ENCODE measurements at places on chromosomes 11 and 22.

GRCh38 chr11:121829159-121829643 lies 286.8 kb downstream of the BLID start:
- DNase-seq: no peak

GRCh38 chr11:32200136-32200847 lies 109.4 kb downstream of the RCN1 start:
- no peak for DNase-seq

GRCh38 chr11:79458709-79459108 lies 17.9 kb upstream of the TENM4 start:
- no peak for DNase-seq

GRCh38 chr22:49533886-49534285 lies 293.8 kb downstream of the BRD1 start:
- DNase-seq: no peak

GRCh38 chr22:46027211-46028105 lies 50.5 kb upstream of the WNT7B start:
- no peak for DNase-seq

DNA sequence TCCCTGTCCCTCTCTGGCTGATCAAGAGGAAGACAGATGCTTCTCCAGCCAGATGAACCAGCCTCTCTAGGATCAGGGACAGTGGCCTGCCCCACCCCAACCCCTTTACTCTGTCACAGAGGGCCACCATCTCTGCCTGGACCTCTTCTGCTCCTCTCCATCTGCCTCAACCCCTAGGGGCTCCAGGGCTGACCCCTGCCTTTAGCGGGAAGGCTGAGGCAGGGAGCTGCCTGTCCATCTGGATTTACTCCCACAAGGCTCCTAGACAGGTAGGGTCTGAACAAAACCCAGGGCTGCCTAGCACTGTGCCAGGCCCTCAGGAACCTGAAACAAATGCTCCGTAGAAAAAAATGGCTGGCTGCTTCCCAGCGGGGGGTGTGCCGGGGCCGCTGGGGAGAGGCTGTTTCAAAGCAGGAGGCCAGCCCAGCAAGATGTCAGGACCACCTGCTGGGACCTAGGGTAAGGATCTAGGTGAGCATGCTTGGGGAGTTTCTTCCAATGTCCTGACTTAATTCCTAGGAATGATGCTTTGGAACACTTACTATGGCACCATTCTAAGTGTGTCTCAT lies 3.2 kb downstream of the CHST1 start:
- no peak for DNase-seq

GRCh38 chr11:127506647-127507046 lies 506.1 kb upstream of the KIRREL3 start:
- no peak for DNase-seq

- DNase-seq: no peak
Measured at GRCh38 chr22:39177456-39177775, 24.9 kb upstream of the CBX7 start.

DNA sequence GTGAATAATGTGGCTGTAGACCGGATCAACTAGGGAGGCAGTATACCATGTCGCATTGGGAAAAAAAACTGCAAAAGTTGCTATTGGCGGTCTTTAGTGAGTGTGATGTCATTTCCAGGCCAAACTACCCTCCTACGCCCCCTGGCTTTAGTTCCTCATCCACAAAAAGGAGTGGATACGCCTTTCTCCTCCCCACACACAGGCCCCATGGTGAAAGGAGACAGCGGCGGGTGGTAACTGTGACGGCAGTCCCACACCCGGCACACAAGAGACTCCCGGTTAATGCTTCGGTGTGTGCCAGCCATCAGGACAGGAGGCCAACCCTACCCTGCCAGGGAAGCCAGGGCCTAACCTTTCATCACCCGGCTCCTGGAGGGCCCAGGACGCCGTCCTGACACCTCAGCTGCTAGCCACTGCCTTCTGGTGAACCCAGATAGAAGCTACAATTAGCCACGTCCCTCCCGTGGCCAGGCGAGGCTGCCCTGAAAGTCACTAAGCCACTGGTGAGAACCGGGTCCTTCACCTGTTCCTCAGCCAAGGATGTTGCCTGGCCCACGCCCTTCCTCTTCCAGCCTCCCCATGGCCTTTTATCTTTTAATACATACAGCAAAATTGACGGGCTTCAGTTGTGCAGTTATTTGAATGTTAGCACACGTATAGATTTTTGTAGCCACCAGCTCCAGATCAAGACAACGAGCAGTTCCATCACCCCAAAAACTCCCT lies 10.8 kb downstream of the TP53I11 start:
- no peak for DNase-seq

GRCh38 chr11:64248578-64248977 lies 1.8 kb upstream of the PPP1R14B start:
- no peak for DNase-seq

GRCh38 chr11:34988294-34989255 lies 72.2 kb downstream of the PDHX start:
- no peak for DNase-seq

DNA sequence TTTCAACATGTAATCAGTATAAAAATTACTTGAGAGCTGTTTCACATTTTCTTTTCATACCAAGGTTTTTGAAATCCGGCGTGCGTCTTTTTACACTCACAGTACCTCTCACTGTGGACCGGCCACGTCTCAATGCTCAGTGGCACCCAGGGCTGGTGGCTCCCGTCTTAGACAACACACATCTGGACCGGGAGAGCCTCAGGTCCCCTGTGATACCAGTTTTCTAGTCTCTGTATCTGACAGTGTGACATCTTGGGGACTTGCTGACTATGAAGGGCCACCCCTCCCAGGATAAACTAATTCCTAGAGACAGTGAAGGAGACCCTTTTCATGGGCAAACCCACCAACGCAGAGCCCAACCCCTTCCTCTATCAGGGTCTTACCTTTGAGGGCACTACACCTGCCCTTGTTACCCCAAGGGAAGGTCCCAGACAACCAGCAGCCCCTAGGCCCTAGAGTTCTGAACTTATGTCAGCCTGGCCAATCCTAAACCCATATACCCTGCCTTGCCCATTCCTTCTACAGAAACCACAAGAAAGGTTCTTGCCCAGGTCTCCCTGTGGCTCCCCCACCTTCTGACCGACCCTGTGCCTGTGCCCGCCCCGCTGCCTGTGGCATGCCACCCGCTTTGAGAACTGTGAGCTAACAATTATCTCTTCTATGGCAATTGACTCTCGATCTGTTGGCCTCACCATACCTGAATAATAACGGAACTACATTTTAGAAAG lies 6.1 kb upstream of the ASCL2 start:
- no peak for DNase-seq

GRCh38 chr11:97290464-97291041 lies 900.7 kb downstream of the JRKL start:
- DNase-seq: no peak

GRCh38 chr11:110098645-110099044 lies 5.5 kb downstream of the ZC3H12C start:
- DNase-seq: no peak

All from activated naive CD4-positive, alpha-beta T cell (primary cell).